ENCODE measurements at places on chromosomes 11 and 22. TPM values are rescaled to one million over a fixed set of nuclear protein-coding genes. Genes with fewer than 3 reads are reported as not detected.

DNA sequence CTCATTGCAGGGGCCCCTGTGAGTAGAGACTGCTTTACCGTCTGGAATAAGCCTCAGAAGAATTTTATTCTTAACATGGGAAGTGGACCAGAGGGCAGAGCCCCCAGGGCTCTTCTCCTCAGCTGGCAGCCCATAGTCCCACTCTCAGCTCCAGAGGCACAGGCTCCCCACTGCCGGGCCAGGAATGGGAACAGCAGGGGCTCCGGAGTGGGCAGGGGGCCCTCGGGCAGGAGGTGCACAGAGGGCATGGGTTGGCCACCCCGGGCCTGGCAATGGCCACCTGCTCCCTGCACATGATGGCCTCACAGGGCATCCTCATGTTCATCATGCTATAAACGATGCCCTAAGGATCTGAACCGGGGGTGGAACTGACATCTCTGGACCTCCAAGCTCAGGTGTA is 1469.7 kb downstream of the BRD1 start:
- H3K27ac ChIP-seq: no peak overlapping the region
- no peak overlapping the region for H3K4me3 ChIP-seq
- no peaks in the 10 kb centered on the region for H3K36me3 ChIP-seq
- H3K4me1 ChIP-seq: no peaks in the 10 kb centered on the region
- DNase-seq: no peak

- no peaks in the 10 kb centered on the region for H3K4me1 ChIP-seq
- H3K36me3 ChIP-seq: no peaks in the 10 kb centered on the region
- DNase-seq: no peak
- no peaks in the 10 kb centered on the region for H3K27me3 ChIP-seq
- H3K4me3 ChIP-seq: no peak overlapping the region
- no peak overlapping the region for H3K27ac ChIP-seq
These were observed 10.3 kb downstream of the MYBPC3 start for GRCh38 chr11:47342036-47342803.

GRCh38 chr11:662689-663274 is 25.7 kb downstream of the DRD4 start:
- H3K27ac ChIP-seq: no peak overlapping the region
- no peaks in the 10 kb centered on the region for H3K27me3 ChIP-seq
- peak; percentile 70 for DNase-seq
- peaks cover 4% of the 10 kb centered on the region for H3K4me1 ChIP-seq

Gene CRELD2
- 80.4 TPM for total RNA-seq

DNA sequence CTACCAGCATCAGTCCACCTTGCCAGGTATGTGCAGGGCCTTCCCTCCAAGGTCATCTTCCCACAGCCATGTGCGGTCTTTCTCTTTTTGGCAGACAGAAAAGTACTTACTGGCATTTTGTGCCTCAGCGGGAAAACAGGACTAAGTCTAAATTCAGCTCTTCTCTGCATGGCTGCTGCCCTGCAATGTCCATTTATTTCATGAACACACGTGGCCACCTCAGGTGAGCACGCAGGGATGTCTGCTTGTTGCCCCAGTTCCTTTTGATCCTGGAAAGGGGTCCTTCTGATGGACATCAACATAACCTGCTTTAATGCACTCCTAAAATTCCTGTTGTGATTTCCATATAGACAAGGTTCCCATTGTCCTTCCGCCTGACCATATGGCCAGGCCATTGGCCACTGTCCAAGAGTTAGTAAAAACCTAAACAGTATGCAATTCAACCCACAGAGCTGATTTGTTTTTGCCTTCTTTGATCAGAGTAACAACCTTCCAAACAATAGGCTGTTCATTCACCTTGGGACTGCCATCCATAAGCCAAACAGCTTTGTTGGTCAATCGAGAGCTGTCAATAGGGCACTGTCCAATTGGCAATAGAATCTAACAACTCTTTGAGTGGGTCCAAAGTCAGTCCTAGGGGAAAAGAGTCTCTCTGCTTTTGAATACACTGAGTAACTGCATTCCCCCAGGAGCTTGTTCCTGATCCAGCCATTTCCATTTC is 5.9 kb downstream of the TREH start:
- H3K36me3 ChIP-seq: no peaks in the 10 kb centered on the region
- H3K27me3 ChIP-seq: no peaks in the 10 kb centered on the region
- no peak overlapping the region for H3K4me3 ChIP-seq
- no peak overlapping the region for H3K27ac ChIP-seq
- no peaks in the 10 kb centered on the region for H3K4me1 ChIP-seq

- H3K27me3 ChIP-seq: no peaks in the 10 kb centered on the region
- H3K4me3 ChIP-seq: peak overlapping the region; percentile 79
- peak overlapping the region; percentile 80 for H3K27ac ChIP-seq
- no peak for DNase-seq
- no peaks in the 10 kb centered on the region for H3K36me3 ChIP-seq
- H3K4me1 ChIP-seq: peaks cover 5% of the 10 kb centered on the region
These were observed 30.9 kb downstream of the EIF3F start for GRCh38 chr11:8017894-8018483.

Measured in tibial nerve (tissue), 4 donors.